GM23248 (cell line): ENCODE measurements at places on chromosomes 2 and 18. TPM values are rescaled to one million over a fixed set of nuclear protein-coding genes. Genes with fewer than 3 reads are reported as not detected.

POTEI gene
- not detected in 2 replicates for polyA plus RNA-seq

SALL3 gene
- polyA plus RNA-seq, result not detected in 2 replicates

SS18 gene
- 67.7 and 73.1 TPM in 2 replicates for polyA plus RNA-seq

MAPK4 gene
- polyA plus RNA-seq, result not detected in 2 replicates

IGFBP2 gene
- 5.6 and 12.6 TPM in 2 replicates for polyA plus RNA-seq

CDH19 gene
- not detected in 2 replicates for polyA plus RNA-seq

RUFY4 gene
- polyA plus RNA-seq, result not detected in 2 replicates

DNA sequence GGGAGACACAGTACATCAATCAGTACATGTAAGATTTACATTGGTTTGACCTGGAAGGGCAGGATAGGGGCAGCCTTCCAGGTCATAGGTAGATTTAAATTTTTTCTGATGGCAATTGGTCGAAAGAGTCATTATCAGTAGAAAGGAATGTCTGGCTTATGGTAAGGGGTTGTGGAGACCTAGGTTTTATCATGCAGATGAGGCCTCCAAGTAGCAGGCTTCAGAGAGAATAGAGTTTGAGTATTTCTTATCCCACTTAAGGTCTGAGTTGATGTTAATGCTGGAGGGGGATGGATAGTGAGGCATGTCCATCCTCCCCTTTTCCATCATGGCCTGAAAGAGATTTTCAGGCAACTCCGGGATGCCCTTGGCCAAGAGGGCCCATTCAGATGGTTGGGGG lies 60.7 kb downstream of the SPTBN1 start:
- DNase-seq, result no peak

DNA sequence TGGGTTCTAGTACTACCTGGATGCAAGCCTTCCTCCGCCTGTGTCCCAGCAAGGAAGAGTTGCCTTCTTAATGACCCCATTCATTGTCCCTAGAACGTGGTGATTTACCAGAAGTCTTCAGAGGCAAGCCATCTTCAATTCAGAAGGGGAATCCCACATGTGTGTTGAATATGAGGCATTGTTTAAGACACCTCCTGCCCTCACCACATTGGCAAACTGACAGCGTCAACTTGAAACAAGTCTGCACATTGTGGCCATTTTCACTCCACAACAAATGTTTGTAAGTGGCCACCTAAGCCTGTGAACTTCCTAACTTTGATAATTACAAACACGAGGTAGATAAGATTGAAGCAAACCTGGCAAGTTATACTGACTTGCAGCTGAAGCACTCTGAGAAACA lies 83.7 kb downstream of the TCF7L1 start:
- no peak for DNase-seq

DNA sequence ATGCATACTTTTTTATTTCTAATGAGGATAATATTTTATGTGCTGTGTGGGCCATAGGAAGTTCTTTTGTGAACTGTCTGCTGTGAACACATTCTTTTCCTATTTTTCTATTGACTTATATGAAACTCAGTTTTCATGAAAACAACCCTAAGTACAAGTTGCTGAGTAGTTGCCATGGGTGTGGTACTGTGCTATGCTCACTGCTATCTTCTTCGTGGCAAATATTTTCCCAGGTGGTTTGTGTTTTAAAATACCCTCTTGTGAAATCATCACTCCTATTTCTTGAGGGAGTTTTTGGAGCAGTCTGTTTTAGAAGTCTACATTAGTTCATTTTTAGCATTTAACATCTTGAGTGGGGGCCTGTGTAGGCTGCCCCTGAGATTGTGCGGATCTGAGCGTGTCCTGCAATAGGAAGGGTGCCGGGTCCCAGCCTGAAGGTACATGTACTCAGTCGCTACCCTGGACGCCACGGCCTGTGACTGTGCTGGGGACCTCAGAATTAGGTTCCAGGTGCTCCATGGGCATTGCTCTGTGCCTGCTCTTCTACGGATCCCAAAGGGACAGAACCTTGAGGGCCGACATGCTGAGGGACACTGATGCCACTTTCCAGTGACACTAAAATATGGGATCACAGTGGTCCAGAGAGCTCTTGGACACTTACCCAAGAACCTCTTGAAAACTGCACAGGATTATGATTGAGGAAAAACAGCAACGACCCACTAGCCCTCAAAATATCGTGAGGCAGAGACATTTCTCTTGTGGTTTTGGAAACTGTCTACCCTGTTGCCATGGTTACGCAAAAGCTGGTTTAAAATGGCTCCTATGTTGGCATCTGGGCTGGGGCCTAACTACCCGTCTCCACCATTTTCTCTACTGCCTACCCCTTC lies 480.4 kb downstream of the TGIF1 start:
- no peak for DNase-seq

DNA sequence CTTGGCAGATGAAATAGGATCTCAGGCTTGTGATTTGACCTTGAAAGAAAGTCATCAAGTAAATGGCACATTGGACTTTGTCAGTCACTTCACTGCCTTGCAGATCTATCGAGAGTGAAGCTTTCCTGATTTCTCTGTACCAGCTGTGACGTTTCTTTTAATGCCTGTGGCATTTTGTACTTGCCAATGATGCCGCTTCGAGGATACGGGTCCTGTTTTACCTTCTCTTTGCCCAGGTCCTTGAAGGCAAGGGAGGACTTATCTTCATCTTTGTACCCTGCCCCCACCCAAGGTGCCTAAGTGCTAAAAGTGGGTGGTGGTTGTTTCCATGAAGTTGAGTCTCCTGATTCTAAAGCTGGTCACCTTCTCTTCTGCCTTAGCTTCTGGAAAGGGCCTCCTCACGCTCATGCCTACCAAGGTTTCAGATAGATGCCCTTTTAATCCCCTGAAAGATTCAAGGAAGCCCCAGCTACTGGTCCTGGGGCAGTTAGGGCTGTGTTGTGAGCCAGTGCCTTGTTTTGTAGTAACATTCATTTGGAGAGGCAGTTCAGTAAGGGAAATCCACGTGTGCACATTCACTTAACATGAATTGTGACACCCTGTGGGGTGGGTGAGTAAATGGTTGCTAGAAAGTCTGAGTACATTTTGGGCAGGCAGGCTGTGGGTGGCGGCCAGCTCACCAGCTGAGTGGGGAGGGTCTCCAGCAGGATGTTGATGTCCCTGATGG lies 6.1 kb downstream of the LBH start:
- DNase-seq, result peak; percentile 76

GRCh38 chr2:141692829-141693228 lies 438.0 kb downstream of the LRP1B start:
- DNase-seq, result no peak

- DNase-seq, result no peak
Observed at GRCh38 chr2:239993291-239993690, 31.9 kb downstream of the NDUFA10 start.

DNA sequence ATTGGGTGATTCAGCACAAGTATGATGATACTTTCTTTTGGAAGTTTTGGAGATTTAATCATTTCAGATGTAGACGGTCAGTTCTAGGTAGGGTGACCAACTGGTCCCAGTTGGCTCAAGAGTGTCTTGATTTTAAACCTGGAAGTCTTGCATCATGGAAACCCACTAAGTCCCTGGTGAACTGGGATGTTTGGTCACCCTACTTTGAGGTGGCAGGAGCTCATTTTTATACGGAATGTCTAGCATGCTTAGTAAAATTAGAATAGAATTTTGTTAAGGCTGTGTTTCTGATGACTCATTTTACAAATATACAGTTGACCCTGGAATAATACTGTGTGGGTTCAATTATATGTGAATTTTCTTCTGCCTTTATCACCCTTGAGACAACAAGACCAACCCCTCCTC lies 61.5 kb upstream of the DOCK10 start:
- DNase-seq, result peak; percentile 76

- DNase-seq, result peak; percentile 90
Observed at GRCh38 chr2:1572638-1573037, 159.4 kb downstream of the TPO start.

- DNase-seq, result no peak
Observed at GRCh38 chr2:126808929-126809328, 89.8 kb upstream of the TEX51 start.

GRCh38 chr18:55247032-55247431 lies 287.8 kb upstream of the CCDC68 start:
- peak; percentile 23 for DNase-seq

GRCh38 chr2:178110681-178111080 lies 1.6 kb upstream of the RBM45 start:
- no peak for DNase-seq

DNA sequence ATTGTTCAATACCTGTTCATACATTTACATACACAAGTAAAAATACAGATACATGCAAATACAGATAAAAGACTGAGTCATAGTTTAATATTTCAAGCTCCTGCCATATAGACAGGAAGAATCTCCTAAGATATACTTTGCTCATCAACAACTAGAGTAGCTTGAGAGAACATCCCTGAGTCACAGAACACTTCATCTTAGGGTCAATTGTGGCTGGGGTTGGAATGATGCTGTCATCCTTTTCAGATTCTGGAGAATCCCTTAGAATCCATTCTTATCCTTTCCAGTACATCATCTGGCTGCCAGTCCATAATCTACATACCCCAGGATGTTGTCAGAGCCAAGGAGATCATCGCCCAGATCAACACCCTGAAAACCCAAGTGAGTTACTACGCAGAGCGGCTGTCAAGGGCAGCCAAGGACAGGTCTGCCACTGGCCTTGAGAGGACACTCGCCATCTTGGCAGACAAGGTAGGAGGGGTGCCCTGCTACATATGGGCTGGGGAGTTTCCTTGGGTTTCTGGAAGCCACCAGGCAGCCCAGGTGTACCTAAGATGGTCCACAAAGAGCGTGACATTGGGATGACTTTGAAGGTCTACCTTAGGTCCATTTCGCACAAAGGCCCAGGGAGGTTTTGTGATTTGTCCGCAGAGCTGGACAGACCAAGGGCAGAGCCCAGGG lies 55.7 kb downstream of the COA5 start:
- peak; percentile 75 for DNase-seq

GRCh38 chr2:21117688-21118087 lies 6.1 kb upstream of the TDRD15 start:
- DNase-seq, result no peak

DNA sequence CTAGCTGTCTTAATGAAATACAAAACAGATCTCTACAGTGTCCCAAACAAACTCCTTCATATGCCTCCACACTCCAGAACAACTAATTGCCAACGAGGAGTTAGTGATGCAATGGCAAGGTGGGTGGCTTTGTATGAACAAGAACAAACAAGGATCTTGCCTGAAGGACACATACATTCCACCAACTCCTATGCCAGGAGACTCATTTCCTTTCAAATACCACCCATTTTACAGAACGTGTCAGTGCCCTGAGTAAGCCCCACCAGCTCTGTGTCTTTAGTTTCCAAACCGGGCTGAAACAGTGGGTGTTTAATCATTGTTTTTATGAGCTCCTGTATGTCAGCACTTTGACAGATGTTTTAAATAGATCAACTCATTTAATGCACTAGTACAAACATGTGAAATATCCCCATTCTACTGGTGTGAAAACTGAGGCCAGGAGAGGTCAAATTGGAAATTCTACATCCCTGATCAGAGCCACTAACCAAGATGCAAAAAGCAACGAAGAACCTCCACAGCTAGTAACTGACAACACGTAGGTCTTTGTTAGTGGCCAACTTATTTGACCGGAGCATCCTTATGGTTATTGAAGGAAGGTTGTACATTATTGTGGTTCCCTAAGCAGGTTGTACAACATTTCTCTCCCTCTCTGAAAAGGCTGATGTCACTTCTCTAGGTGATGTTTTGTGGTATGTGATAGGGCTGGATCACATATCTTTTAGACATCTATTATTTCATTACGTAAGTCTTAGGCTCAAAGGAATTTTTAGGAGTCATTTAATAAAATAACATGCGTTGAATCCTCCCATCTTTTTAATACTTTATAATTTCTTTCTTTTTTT lies 534.9 kb upstream of the TNP1 start:
- peak; percentile 79 for DNase-seq
